ENCODE measurements at places on chromosomes 2 and 18.

DNA sequence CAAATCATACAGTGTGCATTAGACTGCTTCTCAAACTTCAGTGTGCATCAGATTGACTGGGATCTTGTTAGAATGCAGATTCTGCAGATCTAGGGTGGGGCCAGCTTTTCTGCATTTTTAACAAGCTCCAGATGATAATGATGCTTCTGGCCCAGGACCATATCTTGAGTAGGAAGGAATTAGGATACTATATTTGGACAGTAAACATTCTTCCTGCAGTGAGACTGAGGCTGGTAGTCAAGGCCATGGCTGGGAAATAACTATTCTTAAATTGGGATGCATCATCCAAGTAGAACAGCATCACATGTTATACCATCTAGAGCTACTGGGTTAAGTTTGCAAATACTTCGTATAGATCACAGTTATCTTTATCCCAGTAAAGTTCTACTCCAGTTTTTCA lies 28.4 kb upstream of the ARMC9 start:
- DNase-seq, result no peak

DNA sequence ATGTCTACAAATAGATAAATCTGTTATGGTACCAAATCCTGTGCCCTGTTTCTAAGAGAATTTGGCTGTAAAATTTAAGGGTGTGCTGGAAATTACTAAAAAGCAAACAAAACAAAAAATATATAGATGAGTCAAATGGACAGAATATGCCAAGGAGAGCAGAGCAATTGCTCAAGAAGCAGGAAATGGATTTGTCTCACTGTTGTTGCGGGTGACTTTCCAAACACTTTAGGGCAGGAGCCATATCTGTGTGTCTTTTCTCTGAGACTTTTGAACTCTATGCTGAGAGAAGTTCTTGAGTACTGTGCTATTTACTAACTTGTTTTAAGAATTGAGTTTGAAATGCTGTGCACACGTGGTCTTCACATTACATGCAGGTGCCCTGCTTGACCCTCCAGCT lies 221.7 kb downstream of the PHLPP1 start:
- no peak for DNase-seq

- no peak for DNase-seq
Measured at GRCh38 chr2:102033031-102033749, 41.4 kb downstream of the IL1R2 start.

DNA sequence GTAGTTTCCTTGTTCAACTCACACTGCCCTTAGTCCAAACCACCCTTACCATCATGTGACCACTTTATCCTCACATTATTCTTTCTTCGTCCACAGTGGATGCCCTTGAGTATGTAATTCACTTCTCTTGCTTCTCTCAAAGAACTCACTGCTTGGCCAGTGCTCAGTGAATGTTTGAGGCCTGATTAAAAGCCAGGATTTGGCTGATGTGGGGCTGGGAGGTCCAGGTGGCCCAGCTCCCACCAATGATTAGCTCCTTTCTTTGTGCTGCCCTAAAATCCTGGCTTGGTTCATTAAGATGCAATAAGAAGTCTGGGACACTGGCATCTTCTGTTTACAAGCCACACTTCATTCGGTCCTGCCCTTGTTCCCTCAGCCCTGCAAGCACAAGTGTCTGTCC lies 97.8 kb upstream of the CELF4 start:
- DNase-seq, result no peak

- DNase-seq, result no peak
Measured at GRCh38 chr2:105647731-105648130, 97.0 kb upstream of the NCK2 start.

DNA sequence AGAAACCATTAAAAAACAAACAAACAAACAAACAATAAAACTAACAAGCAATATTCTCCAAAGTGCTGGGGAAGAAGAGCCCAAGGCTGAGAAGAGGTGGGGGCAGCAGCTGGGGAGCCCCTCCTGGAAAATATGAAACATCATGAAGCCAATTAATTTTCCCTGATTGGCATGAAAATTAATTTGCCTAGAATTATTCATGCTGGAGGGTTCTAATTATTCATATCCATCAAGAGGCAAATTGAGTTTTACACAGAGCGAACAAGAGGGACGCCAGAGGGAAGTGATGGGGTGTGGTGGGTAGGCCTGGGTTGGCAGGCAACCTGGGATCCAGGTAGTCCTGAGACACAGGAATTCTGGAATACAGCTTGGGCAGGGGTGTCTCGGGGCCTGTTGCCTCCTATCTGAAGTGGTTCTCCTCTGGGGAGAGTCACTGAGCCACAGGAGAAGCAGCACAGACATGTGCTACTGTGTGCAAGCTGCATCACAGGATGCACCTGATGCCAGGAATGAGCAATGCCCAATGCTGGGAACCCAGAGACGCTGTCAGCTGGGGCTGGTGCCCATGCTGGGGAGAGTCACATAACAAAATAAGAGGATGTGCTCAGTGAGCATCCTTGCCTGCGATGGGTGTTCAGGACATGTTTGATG lies 100.5 kb downstream of the TEX51 start:
- no peak for DNase-seq

DNA sequence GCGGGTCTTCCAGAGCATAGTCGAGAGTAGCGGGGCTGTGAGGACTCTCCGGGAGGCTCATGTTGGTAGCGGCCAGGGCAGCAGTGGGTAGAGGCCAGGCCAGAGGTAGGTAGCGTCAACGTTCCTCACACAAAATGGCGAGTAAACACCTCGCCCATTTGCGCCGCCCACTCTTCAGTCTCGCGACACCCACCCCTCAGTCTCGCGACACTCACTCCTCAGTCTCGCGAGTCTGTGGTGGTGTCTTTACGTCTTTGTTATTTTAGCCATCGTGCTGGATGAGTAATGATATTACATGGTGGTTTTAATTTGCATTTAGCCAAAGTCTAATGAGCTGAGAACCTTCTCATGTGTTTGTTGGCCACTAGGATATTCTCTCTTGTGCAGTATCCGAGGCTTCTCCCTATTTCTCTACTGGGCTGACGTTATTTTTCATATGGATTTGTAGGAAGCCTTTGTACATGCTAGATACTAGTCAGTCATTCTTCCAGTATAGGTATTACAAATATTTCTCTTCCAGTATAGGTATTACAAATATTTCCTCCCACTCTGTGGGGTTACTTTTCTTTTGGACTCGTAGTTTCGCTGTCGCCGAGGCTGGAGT lies at the start of gene TSPYL6:
TSS of gene TSPYL6 (minus strand) at position 139 of the 604 bp plus-strand sequence. CDS start at position 61, 78 bp downstream.
- no peak for DNase-seq

- DNase-seq, result no peak
Measured at GRCh38 chr18:23283916-23284430, 148.7 kb downstream of the CABLES1 start.

GRCh38 chr2:214560618-214561190 lies 149.8 kb downstream of the VWC2L start:
- DNase-seq, result no peak

DNA sequence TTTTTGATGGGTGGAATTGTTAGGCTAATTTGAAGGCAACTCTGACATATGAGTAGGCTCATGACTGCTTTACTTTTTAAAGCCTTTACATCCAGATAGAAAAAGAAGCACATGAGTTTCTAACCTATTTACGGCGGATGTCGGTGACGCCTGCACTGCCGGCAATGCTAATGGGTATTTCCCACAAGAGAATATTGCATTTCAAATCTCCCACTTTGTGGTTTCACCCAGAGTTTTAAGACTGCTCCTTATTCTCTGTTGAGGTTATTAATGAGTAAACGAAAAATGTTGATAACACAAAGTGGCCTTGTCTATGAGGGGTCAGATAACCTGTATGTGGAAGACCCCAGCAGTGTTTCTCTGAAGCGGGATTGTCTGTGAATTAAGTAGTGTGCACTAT lies 14.0 kb downstream of the CCDC85A start:
- DNase-seq, result no peak

- no peak for DNase-seq
Measured at GRCh38 chr2:54423213-54423612, 32.9 kb upstream of the SPTBN1 start.

DNA sequence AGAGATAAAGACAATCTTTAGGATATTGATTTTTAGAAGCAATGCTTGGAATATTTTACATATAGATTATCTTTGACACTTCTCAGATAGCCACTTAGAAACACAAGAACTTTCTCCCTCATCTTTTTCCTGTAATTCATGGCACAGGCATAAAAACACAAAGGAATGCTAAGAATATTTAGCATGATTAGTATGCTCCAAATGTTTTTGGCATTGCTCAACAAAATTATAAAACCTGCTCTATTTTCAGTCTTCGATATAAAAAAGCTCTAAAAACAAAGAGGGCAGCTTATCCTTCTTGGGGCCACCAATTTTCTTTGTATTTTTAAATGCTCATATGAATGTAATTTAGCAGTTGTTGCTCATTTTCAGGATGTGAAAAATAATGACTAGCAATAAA lies 90.8 kb downstream of the RAD51AP2 start:
- no peak for DNase-seq

DNA sequence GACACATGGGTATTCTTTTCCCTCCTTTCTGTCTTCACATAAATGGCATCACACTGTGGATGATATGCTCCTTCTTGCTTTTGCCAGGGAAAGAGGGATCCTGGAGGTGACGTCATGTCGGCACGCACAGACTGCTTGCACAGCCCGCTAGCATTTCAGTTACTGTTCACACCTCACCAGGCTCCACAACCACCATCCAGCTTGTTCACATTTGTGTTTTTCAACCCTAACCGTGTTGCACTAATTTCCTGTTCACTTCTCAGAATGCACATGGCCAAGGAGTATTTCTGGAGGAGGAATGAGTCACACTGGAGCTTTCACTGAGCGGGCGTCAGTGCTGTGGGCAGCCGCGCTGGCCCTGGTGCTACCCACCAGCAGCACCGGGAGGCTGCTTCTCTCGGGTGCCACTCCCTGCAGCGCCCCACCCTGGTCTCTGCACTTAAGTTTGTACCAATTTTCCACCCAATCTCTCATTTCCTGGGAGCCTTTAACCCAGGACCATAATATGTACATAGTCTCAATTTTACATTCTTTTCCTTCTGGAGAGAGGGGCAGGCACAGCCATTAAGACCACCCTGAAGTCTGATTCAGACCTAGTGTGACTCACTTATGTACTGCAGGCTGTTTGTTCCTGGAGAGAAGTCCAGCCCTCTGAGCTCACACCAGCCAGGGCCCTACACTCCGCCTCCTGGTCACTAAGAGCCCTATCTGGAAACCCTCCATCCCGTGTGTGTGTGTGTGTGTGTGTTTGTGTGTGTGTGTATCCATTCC lies 65.1 kb downstream of the MBP start:
- DNase-seq, result no peak

GRCh38 chr2:66228128-66228547 lies 206.8 kb upstream of the MEIS1 start:
- DNase-seq, result no peak

DNA sequence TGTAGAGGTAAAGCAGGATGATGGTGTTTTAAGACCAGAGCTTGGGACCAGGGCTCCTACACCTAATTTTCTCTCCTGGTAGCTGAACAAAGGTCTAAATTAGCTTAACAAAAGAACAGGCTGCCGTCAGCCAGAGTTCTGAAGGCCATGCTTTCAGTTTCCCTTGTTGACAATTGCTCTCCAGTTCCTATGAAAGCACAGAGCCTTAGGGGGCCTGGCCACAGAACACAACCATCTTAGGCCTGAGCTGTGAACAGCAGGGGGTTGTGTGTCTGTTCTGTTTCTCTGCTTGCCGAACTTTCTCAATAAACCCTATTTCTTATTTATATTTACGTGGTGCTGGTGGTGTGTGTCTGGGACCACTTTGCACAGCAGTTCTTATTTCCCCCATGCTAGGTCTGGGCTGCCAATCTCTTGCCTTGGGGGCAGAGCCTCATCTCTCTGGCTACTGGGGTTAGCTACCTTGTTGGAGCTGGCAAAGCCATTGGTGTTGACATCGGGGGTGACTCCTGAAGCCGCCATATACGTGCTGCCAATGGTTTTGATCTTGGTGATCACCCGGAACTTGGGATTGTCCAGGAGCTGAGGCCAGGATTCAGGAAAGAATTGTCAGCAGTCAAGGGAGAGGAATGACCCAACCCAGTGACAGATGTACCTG lies 29.0 kb downstream of the CENPO start:
- DNase-seq, result no peak

GRCh38 chr18:55334875-55335274 lies 253.1 kb downstream of the TCF4 start:
- no peak for DNase-seq

DNA sequence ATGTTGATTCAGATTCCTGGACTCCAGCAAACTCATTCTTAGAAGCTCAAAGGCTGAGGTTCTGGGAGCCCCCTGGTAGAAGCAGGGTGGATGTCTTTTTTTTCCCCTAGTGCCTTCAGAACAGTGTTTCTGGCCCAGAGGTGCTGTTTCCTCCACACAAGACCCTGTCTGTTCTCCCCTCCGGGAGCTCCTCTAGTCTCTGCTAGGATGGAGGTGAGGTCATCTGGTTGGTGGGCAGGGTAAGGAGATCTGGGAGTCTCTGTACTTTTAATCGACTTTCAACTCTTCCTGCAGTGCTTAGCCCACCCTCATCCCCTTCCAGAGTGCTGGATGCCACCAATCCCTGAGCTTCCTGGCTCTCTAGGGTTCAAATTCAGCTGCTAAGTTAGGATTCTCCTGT lies 192.0 kb downstream of the SH3BP4 start:
- DNase-seq, result no peak

DNA sequence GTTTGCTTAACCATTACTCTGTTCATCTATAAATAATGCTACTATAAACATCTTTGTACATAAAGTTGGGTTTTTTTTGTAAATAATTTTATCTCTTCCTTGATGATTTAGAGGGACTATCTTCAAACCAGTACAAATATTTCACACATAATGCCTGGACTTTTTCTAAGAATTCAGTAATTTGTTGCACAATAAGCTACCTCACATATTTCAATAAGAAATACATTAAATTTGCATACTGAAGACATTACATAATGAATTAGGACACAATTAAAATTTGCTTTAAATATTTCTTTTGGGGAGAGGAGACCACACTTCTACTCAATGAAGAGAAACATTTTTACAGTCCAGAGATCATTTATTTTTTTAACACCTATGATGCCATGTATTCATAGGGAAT lies 7.2 kb upstream of the ROCK1 start:
- DNase-seq, result no peak

GRCh38 chr2:188478724-188479123 lies 187.1 kb downstream of the GULP1 start:
- no peak for DNase-seq

DNA sequence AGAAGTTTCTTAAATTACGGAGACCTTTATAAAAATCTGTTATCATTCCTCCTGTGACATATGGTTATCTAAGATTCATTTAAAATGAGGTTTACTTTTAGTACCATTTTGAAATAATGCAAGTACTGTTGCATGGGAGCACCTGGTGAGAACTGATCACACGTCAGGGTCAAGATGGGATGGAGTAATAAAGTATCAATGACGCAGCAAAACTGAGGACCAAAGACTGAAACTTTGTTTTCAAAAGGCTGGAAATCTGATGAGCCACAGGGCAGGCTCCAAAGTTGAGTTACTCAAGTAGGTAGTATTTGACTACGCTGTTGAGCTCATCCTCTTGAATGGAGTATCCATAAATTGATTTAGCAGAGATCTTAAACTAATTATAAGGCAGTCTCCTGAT lies 411.9 kb upstream of the ZNF804A start:
- DNase-seq, result no peak

DNA sequence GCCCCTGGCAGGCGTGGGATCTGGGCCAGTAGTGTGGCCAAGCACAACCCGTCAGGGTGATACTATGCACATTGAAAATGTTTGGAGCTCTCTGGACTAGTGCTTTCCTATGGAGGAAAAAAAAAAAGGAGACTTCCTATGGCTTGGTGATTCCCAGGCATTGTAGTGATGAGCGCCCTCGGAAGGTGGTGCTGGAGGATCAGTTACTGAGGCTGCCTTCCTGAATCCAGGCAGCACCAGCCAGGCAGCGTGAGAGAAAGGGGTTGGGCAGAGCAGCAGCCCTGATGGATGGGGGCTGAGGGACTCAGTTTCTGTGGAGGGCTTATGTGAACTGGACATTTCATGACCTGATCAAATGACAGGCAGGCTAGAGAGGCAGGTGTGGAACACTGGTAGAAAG lies 70.9 kb downstream of the CHRNA1 start:
- no peak for DNase-seq
